ENCODE measurements at places on chromosomes 3 and 15. TPM values are rescaled to one million over a fixed set of nuclear protein-coding genes. Genes with fewer than 3 reads are reported as not detected.

The BSN gene
- total RNA-seq = 1.7 TPM

The CYP11A1 gene
- total RNA-seq = 4.8 TPM

The ZNF774 gene
- 2.5 TPM for total RNA-seq

The HTR3E gene
- not detected for total RNA-seq

The GOLGA8A gene
- total RNA-seq = 75.5 TPM

The GALNT15 gene
- total RNA-seq = 0.23 TPM

The ZBTB11 gene
- 13.2 TPM for total RNA-seq

The DPPA2 gene
- total RNA-seq = 3.1 TPM

The CORO2B gene
- 0.77 TPM for total RNA-seq

The MORF4L1 gene
- 486 TPM for total RNA-seq

Measured in endodermal cell (in vitro differentiated cells).